Fibroblast of the conjunctiva (primary cell): ENCODE measurements at places on chromosomes 6 and 20.

DNA sequence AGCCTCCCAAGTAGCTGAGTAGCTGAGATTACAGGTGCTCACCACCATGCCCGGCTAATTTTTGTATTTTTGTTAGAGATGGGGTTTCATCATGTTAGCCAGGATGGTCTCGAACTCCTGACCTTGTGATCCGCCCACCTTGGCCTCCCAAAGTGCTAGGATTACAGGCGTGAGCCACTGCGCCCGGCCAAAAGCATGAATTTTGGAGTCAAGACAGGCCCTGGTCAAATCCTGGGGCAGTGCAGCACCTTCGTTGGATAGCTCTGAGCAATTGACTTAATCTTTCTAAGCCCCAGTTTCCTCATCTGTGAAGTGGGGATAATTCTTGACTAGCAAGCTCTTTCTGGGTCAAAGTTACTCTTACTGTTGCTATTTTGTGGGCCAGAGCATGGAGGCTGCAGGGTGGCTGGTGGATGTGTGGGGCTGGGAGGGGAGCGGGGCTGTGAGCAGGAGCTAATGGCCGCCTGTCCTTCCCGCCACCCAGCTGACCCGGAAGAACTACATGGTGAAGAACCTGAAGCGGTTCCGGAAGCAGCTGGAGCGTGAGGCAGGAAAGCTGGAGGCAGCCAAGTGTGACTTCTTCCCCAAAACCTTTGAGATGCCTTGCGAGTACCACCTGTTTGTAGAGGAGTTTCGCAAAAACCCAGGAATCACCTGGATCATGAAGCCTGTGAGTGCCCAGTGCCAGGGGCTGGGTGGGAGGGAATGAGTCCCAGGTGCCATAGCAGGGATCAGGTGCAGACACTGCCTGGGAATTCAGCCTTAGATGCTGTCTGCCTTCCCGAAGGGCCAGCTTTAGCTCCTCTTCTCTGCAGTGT, 39.0 kb downstream of the TTLL9 start:
- no peak for DNase-seq

- peak; percentile 6 for DNase-seq
These were observed 159.8 kb upstream of the SUPT3H start for GRCh38 chr6:45537539-45537938.

DNA sequence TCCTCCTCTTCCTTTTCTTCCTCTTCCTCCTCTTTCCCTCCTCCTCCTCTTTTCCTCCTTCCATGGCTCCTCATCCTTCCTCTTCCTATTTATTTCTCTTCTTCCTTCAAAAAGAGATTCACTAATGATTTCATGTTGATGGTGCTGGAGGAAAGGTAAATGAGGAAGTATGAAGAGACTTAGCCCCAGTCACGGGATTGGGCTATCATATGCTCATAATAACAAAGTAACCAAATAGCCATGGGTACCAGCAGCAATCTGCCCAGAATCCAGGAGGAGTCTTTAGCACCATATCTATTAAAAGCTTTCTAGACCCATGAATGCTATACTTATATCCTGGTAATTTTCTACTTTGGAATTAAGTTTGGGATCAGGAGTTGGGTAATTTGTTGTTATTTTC, 910.9 kb upstream of the MAP3K7 start:
- no peak for DNase-seq

DNA sequence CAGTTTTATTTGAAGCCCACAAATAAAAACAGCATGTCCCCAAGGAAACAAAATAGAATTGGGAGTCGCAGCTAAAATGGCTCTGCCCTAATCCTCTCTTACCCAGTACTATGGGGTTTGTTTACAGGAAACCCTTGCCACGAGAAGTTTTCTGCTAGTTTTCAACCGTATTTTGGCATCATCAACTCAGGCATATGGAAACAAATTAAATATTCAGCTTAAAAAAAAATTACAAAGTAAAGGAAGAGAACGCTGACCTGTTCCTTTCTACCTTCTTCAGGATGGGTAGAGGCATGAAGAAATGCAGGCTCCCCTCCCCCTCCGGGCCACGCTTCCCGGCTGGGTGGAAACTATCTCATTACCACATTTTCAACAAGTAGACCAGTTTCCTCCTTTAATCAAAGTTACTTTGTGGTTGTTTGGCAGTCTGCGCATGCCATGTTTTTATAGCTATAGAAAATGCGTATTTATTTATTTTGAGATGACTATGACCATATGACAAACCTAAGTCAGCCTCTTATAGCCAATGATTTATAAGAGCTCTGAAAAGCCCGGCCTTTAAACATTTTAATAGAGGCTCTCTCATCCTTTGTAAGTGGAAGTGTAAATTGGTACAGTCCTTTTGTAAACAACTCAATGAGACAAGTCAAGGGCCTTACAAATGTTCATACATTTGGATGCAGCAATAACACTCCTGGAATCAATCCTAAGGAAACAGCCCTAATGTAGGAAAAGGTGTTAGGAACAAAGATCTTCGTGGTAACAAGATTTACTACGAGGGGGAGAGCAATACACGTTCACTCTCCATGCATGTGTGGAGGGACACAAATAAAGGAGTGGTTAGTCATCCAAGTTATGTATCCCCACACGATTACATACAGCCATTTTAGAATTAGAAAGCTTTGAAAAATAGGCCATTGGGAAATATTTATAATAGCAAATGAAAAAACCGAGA, 16.1 kb upstream of the ZNF217 start:
- no peak for DNase-seq

- no peak for DNase-seq
These were observed 2.6 kb downstream of the TSPYL1 start for GRCh38 chr6:116277124-116277523.

- no peak for DNase-seq
These were observed 7.8 kb upstream of the CCR6 start for GRCh38 chr6:167115054-167115453.

DNA sequence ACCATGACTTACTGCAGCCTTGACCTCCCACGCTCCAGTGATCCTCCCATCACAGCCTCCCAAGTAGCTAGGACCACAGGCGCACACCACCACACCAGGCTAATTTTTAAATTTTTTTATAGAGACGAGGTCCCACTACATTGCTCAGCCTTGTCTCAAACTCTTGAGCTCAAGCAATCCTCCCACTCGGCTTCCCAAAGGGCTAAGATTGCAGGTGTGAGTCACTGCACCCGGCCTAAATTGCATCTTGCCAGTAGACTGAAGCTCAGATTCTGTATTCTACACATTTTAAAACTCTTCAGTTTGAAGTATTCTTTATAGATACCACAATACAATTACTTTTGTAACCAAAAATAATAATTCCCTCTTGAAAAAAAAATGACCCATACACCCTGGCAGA, 11.4 kb downstream of the NUDT3 start:
- no peak for DNase-seq

GRCh38 chr20:42603655-42604054, 586.1 kb downstream of the PTPRT start:
- no peak for DNase-seq

GRCh38 chr6:127453845-127454619, 5.2 kb downstream of the KIAA0408 start:
- DNase-seq = no peak

GRCh38 chr20:63554361-63555278, 661 bp downstream of the FNDC11 start:
- no peak for DNase-seq

- DNase-seq = no peak
These were observed 246.4 kb downstream of the KHDRBS2 start for GRCh38 chr6:62039605-62040004.

- no peak for DNase-seq
These were observed 19.1 kb downstream of the SCP2D1 start for GRCh38 chr20:18832546-18833200.

DNA sequence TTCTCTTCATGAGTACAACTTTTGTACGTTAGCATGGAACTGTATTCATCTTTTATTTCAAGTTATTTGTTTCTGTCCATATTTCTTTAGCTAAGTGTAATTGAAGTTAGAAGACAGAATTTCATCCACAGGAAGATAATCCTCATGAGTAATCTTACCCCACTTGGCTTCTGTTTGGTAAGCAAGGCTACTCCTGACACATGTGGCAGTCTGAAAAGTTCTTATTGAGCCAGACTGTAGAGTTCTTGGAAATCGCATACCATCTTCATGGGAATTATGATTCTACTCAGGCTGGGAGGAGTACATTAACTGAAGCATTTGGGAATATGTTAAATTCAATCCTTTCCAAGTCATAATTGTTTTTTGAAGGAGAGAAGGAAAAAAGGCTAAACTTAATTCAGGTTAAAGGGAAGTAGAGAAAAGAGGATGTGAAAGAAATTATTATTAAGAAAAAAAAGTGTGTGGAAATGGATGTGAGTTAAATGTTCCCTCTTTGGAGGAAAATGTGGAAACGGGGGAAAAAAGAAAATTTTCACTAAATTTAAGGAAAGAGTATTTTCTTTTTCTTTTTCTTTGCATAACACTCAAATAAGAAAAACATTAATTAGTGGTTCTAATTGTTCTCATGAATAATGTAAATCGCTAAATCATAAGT, 41.5 kb upstream of the TENT5A start:
- DNase-seq = peak; percentile 14

DNA sequence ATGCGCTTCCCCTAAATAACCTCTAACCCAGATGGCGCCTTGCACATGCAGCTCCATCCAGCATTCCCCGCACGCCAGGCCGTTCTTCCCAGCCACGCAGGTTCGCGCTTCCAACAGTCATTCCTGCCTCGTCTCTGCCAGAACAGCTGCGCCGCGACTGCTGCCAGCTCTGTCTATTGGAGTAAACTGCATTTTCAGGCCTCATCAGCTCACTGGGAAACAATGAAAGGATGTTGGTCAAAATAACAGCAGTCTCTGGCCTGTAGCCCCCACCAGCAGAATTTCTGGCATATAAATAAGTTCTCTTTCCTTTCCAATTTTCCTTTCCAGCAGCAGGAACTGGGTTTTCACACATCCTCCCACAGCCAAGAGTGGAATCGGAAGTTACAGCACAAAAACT, 14.6 kb downstream of the NRSN1 start:
- DNase-seq = no peak

- peak; percentile 66 for DNase-seq
These were observed 438.4 kb upstream of the FLRT3 start for GRCh38 chr20:14775778-14776177.

GRCh38 chr6:95804847-95805541, 210.8 kb upstream of the FUT9 start:
- no peak for DNase-seq
